ENCODE measurements at places on chromosomes 13 and 19.

DNA sequence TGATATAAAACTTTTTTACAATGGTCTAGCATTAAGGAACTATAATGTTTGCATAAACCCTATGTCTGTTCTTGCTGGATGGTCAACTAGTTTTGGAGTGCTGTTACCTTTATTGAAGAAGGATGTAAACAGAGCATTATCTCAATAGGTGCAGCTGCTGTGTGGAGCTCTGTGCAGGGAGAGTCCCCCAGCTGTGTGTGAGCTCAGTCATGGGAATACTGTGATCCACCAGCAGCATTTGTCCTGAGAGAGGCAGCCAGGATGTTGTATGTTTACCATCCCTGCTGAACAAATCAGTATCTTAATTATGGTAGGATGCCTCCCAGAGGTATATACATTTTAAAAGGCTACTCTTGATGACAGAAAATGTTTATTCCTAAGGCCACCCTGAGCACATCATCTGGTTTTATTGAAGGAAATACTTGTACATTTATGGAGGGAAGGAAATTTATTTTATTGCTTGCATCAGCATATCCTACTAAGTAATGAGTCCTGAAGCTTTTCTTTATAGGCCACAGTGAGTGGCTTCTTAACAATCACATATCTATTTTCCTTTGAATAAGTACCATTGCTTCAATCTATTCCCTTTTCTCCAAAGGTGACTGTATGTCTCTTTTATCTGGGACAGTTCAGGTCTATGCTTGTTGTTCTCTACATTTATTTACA, 11.7 kb downstream of the RAP2A start:
- DNase-seq = no peak

GRCh38 chr19:10420444-10421239, at the start of gene PDE4A:
TSS of gene PDE4A (plus strand) at chr19:10420538. CDS start at chr19:10420765, 227 bp downstream.
- DNase-seq = no peak

- no peak for DNase-seq
Measured at GRCh38 chr13:83248751-83249150, 633.5 kb downstream of the SLITRK1 start.

- no peak for DNase-seq
Measured at GRCh38 chr13:45339399-45339798, 1.6 kb downstream of the TPT1 start.

DNA sequence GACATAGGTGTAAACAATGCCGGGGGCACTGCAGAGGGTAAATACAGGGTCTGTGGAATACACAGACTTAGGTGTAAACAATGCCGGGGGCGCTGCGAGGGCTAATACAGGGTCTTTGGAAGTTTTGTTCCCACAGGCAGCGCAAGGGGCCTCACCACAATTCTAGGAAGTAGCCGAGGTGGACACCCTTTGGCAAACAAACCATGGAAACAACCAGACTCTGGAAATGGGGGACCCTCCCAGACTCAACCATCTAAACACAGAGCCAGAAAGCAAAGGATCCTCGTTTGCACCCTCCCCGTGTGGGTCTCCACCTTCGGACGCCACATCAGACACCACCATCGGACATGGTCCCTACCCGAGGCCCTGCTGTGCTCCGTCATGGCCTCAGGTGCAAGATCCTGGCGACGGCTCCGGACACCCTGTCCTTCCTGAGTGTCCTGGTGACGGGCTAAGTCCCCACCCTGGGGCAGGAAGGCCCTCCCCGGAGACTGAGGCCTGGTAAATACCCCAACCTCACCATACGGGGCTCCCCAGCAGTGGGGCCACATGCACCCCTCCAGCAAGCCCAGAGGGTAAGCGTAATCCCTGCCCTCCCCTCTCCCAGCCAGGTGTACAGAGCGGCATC, 16.7 kb upstream of the PLPP2 start:
- no peak for DNase-seq

All from stimulated activated CD8-positive, alpha-beta memory T cell treated with anti-CD3 and anti-CD28 coated beads, Interleukin-15, amount 100 ng/mL, for 24 hours (primary cell).